ENCODE measurements at places on chromosomes 6 and 20. TPM values are rescaled to one million over a fixed set of nuclear protein-coding genes. Genes with fewer than 3 reads are reported as not detected.

SRXN1 gene
- 9.9 TPM for total RNA-seq

PRSS16 gene
- total RNA-seq, result 43.8 TPM

PRKN gene
- 8.2 TPM for total RNA-seq

SLC22A16 gene
- total RNA-seq, result not detected

GSTA2 gene
- 76.1 TPM for total RNA-seq

DLL1 gene
- total RNA-seq, result 6.0 TPM

GRCh38 chr20:24987873-24988835, 4.4 kb downstream of the APMAP start:
- no peaks in the 10 kb centered on the region for H3K36me3 ChIP-seq
- H3K27ac ChIP-seq, result no peak overlapping the region
- no peak for DNase-seq
- H3K4me1 ChIP-seq, result peaks cover 13% of the 10 kb centered on the region
- H3K4me3 ChIP-seq, result no peak overlapping the region
- no peaks in the 10 kb centered on the region for H3K27me3 ChIP-seq

DNA sequence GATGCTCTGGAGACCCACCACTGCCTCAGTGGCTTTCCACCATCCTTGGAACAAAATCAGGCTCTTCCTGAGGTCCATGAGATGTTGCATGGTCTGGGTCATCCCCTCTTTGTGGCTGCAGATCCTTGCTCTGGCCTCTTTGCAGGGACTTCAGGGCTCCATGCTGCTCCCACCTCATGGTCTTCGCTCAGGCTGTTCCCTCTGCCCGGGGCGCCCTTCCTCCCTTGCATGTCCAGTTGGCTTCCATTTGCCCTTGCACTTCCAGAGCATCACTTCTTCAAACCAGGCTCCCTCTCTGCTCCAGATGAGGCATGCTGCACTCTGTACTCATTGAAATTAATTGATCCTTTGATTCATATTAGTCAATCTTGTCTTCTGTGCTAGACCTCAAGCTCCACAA, 4.4 kb upstream of the PHACTR3 start:
- H3K36me3 ChIP-seq, result no peaks in the 10 kb centered on the region
- no peak for DNase-seq
- H3K4me1 ChIP-seq, result peaks cover 1% of the 10 kb centered on the region
- H3K27ac ChIP-seq, result no peak overlapping the region

DNA sequence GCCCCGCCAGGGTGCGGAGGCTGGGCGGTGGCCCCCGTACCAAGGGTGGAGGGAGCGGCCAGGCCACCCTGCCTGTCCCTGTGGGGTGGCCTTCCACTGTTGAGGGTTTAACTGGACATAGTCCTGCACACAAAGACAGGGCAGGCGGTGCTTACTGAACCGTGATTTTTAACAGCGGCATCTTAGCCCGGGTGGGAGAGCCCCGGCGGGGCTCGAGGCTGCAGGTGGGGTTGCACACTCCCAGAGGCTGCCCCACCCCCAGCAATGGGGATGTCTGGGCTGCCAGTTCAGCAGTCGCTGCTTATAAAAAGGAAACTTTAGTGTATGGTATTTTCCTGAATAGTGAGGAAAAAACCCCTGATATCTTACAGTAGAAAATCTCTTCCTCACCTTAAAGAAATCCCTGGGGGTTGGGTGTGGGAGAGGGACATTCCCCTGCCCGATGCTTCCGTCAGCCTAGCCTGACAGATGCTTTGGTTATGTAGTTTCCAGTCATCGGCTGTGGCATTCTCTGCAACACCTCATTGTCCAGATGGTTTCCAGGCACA, 79.4 kb downstream of the IRF4 start:
- no peak overlapping the region for H3K27ac ChIP-seq
- no peak for DNase-seq
- H3K4me1 ChIP-seq, result no peaks in the 10 kb centered on the region

- H3K4me1 ChIP-seq, result peaks cover 4% of the 10 kb centered on the region
- no peaks in the 10 kb centered on the region for H3K27me3 ChIP-seq
- H3K27ac ChIP-seq, result peak overlapping the region; percentile 25
- H3K36me3 ChIP-seq, result no peaks in the 10 kb centered on the region
These were observed 30.9 kb upstream of the RAB23 start for GRCh38 chr6:57252975-57253374.

DNA sequence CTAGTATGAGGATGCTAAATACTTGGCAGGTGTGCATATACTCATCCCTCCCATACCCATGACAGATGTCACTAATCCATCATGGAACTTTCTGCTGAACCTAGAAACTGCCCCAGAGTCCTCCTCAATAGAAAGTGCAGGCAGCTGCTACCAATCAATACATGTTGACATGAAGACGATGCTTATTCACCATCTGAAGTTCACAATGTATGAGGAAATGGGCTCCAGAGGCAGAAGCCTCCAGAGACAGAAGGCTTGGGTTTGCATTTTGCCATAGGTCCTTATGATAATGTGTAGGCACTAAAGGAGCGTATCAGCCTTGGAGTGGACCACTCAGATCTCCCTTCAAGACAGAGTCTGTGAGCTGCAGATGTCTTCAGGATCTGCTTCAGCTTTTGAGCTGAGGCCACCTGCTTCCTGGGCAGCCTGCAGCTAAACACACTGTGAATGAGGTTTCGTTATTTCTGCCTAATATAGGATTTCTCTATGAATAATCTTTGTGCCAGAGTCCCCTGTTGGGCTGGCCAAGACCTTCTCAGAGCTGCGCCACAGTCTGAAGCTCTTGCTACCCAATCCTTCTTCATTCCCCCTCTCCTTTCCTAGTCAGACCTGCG, 7.5 kb upstream of the KIAA1755 start:
- no peaks in the 10 kb centered on the region for H3K36me3 ChIP-seq
- H3K4me1 ChIP-seq, result no peaks in the 10 kb centered on the region
- no peaks in the 10 kb centered on the region for H3K27me3 ChIP-seq
- H3K27ac ChIP-seq, result no peak overlapping the region
- DNase-seq, result no peak
- no peak overlapping the region for H3K4me3 ChIP-seq

DNA sequence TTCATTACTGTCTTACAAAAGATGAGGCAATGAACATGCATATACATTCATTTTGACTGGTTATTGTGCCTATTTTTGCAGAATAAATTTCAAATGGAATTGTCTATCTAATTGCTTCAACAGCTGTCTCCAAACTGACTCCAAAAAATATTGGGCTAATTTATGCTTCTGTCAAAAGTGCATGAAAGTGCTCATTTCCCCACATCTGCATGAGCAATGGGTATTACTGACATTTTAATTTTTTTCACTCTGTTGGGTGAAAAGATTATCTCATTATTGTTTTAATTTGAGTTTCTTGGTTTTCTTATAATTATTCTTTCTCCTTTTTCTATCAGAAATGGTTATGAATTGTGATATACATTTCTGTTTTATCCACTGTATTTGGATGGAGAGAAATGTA, 404.2 kb downstream of the QKI start:
- H3K4me1 ChIP-seq, result no peaks in the 10 kb centered on the region
- H3K27me3 ChIP-seq, result no peaks in the 10 kb centered on the region
- H3K4me3 ChIP-seq, result no peak overlapping the region
- H3K36me3 ChIP-seq, result no peaks in the 10 kb centered on the region
- H3K27ac ChIP-seq, result no peak overlapping the region

DNA sequence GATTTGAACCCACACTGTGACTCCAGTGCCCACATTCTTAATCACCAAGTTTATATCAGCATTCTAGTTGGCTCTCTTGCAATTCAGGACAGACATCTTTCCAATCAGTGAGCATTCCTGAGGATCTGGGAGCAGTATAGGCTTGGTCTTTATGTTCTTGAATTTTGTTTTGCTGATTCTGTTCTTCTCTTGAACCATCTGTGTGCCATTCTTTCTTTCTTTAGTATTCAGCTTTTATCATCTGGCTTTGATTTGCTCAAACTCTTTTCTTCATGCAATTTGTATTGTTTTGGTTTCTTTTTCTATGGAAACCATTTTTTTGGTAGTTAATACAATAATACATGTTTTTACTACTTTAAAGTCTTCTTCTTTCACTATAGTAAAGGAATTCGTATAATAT, 162.4 kb downstream of the CD109 start:
- H3K4me1 ChIP-seq, result no peaks in the 10 kb centered on the region
- H3K4me3 ChIP-seq, result no peak overlapping the region
- no peaks in the 10 kb centered on the region for H3K27me3 ChIP-seq
- H3K36me3 ChIP-seq, result no peaks in the 10 kb centered on the region
- H3K27ac ChIP-seq, result no peak overlapping the region

- no peaks in the 10 kb centered on the region for H3K4me1 ChIP-seq
- no peaks in the 10 kb centered on the region for H3K36me3 ChIP-seq
- no peak overlapping the region for H3K27ac ChIP-seq
- H3K27me3 ChIP-seq, result no peaks in the 10 kb centered on the region
These were observed 57.9 kb upstream of the SSTR4 start for GRCh38 chr20:22977047-22977785.

GRCh38 chr6:166586424-166587156, at the start of gene RAMACL:
Gene RAMACL, minus strand, starts transcription at chr6:166586678. Its CDS starts 201 bp downstream, at chr6:166586477.
- H3K36me3 ChIP-seq, result no peaks in the 10 kb centered on the region
- no peak within 1 kb of the TSS for H3K27ac ChIP-seq
- H3K4me3 ChIP-seq, result no peak within 1 kb of the TSS
- peak; percentile 34 for DNase-seq

DNA sequence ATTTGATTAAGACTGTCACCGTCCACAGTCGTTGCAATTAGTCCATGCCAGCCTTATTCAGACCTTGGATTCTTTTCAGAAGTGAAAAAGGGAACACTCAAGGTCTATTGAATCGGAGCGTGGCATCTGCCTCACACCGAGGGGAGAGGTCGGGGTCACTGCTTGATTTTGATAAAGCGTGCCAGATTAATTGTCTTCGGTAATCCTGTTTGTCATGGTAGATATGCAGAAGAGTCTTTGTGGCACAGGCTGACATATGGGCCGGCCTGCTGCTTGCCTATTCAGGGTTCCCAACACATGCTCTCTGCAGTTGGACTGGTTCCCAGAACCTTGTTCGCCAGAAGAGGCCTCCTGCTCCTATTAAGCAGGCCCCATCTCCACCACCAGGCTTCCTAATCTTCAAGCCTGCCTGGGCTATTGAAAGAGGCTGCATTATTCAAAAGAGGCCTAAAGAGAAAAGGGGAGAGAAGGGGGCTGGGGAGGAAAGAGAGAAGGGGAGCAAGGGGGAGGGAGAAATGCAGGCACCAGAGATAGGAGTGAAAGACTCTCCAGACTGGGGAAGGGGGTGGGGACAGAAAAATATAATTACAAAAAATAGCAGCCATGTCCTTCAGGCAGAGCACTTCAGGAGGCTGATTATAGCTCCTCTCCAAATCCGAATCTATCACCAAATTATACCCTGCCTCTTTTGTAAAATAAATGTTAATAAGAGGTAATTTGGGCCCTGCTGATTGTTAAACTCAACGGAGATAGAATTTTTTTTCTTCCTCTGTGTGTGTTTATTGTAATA, 611.3 kb downstream of the HDGFL1 start:
- H3K27me3 ChIP-seq, result no peaks in the 10 kb centered on the region
- H3K36me3 ChIP-seq, result no peaks in the 10 kb centered on the region
- no peak overlapping the region for H3K4me3 ChIP-seq
- DNase-seq, result peak; percentile 58
- H3K27ac ChIP-seq, result no peak overlapping the region
- peaks cover 6% of the 10 kb centered on the region for H3K4me1 ChIP-seq

GRCh38 chr6:47352966-47353365, 43.3 kb upstream of the TNFRSF21 start:
- no peak for DNase-seq
- no peak overlapping the region for H3K4me3 ChIP-seq
- no peak overlapping the region for H3K27ac ChIP-seq

DNA sequence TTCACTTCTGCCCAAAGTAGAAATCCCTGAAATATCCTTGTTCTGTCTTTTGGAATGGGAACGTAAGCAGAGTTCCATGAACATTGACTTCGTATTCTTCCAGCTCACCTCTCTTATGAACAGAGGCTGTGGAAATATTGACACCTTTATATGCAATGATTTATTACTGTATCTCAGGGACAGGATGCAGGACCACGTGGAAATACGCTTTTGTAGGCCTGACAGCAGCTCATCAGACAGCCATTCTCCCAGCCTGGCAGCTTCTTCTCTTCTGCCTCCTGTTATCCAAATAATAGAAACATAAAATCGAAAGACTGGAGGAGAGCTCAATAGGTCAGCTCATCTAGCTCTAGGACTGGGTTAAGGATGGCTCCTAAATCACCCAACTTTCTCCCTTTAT, 106.2 kb upstream of the DTNBP1 start:
- no peaks in the 10 kb centered on the region for H3K36me3 ChIP-seq
- no peaks in the 10 kb centered on the region for H3K27me3 ChIP-seq
- H3K27ac ChIP-seq, result no peak overlapping the region

DNA sequence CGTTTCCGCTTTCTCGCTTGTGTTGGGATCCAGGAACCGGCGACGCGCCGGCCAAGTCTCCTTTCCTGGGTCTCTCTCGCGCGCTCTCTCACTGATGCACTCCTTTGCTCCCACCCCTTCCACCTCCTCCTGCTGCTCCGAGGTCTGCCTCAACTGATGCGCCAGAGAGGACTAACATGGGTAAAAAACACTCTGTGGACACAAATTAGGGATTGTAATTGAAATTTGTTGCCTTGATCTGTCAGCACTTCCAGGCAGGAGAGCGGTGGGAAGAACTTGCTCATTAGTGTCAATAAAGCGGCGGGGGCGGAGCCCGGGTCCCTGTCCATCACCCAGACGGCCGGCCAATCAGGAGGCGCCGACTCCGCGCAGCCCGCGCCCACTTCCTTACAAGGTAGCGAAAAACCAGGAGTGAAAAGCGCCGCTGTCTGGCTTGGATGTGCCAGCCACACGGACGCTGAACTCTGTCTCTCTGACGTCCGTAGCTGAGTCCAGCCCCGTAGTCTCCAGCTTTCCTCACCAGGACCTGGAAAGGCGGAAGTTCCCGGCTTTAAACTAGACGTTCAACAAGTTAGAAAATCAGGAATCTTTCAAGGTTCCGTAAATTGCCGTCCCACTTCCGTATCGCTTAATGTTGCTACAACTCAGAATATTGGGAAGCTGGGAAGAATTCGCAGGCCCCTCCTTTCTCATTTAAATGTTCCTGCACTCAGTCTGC, at the start of gene TBX18:
Gene TBX18 (minus strand): TSS at position 267 of the 718 bp plus-strand sequence. CDS start 417 bp downstream, outside the sequence.
- peaks cover 51% of the 10 kb centered on the region for H3K27me3 ChIP-seq
- H3K4me1 ChIP-seq, result peaks cover 21% of the 10 kb centered on the region
- H3K27ac ChIP-seq, result peak within 1 kb of the TSS; percentile 17
- H3K4me3 ChIP-seq, result no peak within 1 kb of the TSS
- DNase-seq, result peak; percentile 71
- no peaks in the 10 kb centered on the region for H3K36me3 ChIP-seq

DNA sequence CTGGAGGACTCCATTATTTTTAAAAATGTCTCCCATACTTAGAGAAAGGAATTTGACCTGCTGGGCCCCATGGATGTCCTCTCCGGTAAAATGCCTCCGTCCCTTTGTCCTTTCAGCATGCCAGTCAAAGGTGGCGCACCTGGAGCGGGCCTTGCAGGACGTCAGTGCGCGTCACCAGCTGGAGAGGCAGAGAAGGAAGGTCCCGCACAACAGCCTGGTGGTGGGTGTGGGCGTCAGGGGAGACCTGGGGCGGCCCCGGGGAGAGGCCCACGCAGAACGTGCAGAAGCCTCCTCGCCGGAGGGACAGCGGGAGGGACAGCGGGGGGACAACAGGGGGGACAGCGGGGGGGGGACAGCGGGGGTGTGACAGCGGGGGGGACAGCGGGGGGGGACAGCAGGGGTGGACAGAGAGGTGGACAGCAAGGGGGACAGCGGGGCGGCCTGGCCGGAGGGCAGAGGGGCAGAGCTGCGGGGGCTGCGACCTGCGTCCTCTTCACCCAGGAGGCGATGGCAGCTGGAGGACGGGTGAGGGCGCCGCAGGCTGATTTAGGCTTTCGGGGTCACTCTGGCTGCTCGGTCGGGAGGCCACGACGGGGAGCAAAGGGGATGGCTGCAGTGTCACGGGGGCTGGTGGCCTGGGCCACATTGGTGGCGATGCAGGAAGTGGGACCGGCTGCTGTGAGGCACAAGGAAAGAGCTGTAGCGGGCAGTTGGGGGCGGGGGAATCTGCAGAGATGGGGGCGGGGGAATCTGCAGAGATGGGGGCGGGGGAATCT, 859 bp upstream of the KIF25 start:
- no peak overlapping the region for H3K27ac ChIP-seq
- no peak for DNase-seq
